A549 treated with CORT108297 at 1 μM for 4 hours (cell line): ENCODE measurements at places on chromosomes 3 and 15. TPM values are rescaled to one million over a fixed set of nuclear protein-coding genes. Genes with fewer than 3 reads are reported as not detected.

FANCD2OS gene
- total RNA-seq = not detected in 5 replicates

AGBL1 gene
- not detected in 5 replicates for total RNA-seq

KBTBD13 gene
- not detected in 5 replicates for total RNA-seq

ACKR2 gene
- total RNA-seq = 0.05 to 0.13 TPM (median 0.07 TPM) in 3 of 5 replicates, not detected in the others

PAQR5 gene
- total RNA-seq = 88.0 to 119 TPM (median 115 TPM) in 5 replicates

CHDH gene
- total RNA-seq = 1.9 to 2.6 TPM (median 2.5 TPM) in 5 replicates

LYZL4 gene
- total RNA-seq = not detected in 5 replicates

EIF4A2 gene
- 134 to 150 TPM (median 144 TPM) in 5 replicates for total RNA-seq

CPB1 gene
- total RNA-seq = not detected in 5 replicates

HCLS1 gene
- total RNA-seq = 0.04 to 0.14 TPM (median 0.13 TPM) in 5 replicates

BLM gene
- total RNA-seq = 10.4 to 14.7 TPM (median 11.5 TPM) in 5 replicates

RPL4 gene
- 4,981 to 5,916 TPM (median 5,316 TPM) in 5 replicates for total RNA-seq

SH3GL3 gene
- 0.58 to 0.80 TPM (median 0.67 TPM) in 5 replicates for total RNA-seq

C3orf49 gene
- not detected in 5 replicates for total RNA-seq

GABRR3 gene
- not detected in 5 replicates for total RNA-seq

HTD2 gene
- 6.1 to 7.8 TPM (median 6.8 TPM) in 5 replicates for total RNA-seq

AQR gene
- 27.3 to 33.4 TPM (median 30.8 TPM) in 5 replicates for total RNA-seq

ATP13A4 gene
- 0.06 TPM in 1 of 5 replicates, not detected in the others for total RNA-seq

UCN2 gene
- total RNA-seq = 6.9 to 11.3 TPM (median 9.7 TPM) in 5 replicates

NR2E3 gene
- 0.12 to 0.39 TPM (median 0.21 TPM) in 5 replicates for total RNA-seq

GLDN gene
- 0.02 to 0.07 TPM (median 0.03 TPM) in 3 of 5 replicates, not detected in the others for total RNA-seq

KLHL18 gene
- 15.7 to 20.1 TPM (median 19.0 TPM) in 5 replicates for total RNA-seq

SLC35G2 gene
- 25.5 to 30.9 TPM (median 28.9 TPM) in 5 replicates for total RNA-seq

B3GALNT1 gene
- total RNA-seq = 0.05 to 0.12 TPM (median 0.08 TPM) in 4 of 5 replicates, not detected in the other

GRM2 gene
- total RNA-seq = 0.01 to 0.05 TPM (median 0.03 TPM) in 4 of 5 replicates, not detected in the other

CCNDBP1 gene
- 23.9 to 29.1 TPM (median 26.7 TPM) in 5 replicates for total RNA-seq

CLDN18 gene
- not detected in 5 replicates for total RNA-seq

TGM4 gene
- total RNA-seq = 0.03 to 0.10 TPM (median 0.04 TPM) in 5 replicates

MIX23 gene
- total RNA-seq = 45.8 to 71.8 TPM (median 47.6 TPM) in 5 replicates

TMEM40 gene
- 0.08 to 0.73 TPM (median 0.32 TPM) in 5 replicates for total RNA-seq

PCYT1A gene
- 28.9 to 37.4 TPM (median 33.4 TPM) in 5 replicates for total RNA-seq

NEK10 gene
- total RNA-seq = 0.76 to 1.1 TPM (median 0.91 TPM) in 5 replicates

PLAAT1 gene
- 0.09 to 0.14 TPM in 2 of 5 replicates, not detected in the others for total RNA-seq

GOLGA6D gene
- total RNA-seq = 0.03 to 0.06 TPM (median 0.04 TPM) in 4 of 5 replicates, not detected in the other

ALDH1L1 gene
- total RNA-seq = 0.14 to 0.36 TPM (median 0.17 TPM) in 5 replicates

FURIN gene
- total RNA-seq = 40.4 to 65.8 TPM (median 57.2 TPM) in 5 replicates

GP5 gene
- total RNA-seq = not detected in 5 replicates

COPS2 gene
- 55.3 to 107 TPM (median 58.0 TPM) in 5 replicates for total RNA-seq

FOXB1 gene
- total RNA-seq = not detected in 5 replicates

NLGN1 gene
- not detected in 5 replicates for total RNA-seq

CYP1A2 gene
- not detected in 5 replicates for total RNA-seq

KLHL40 gene
- not detected in 5 replicates for total RNA-seq

ITGA11 gene
- total RNA-seq = 2.4 to 7.8 TPM (median 5.0 TPM) in 5 replicates

SV2B gene
- total RNA-seq = 0.02 to 0.05 TPM (median 0.03 TPM) in 5 replicates

ROBO1 gene
- total RNA-seq = 9.1 to 16.4 TPM (median 13.2 TPM) in 5 replicates

GOLGA6B gene
- total RNA-seq = 0.05 TPM in 1 of 5 replicates, not detected in the others

ANKRD34C gene
- not detected in 5 replicates for total RNA-seq

GATA2 gene
- total RNA-seq = 3.6 to 5.4 TPM (median 4.4 TPM) in 5 replicates

CPNE9 gene
- total RNA-seq = 0.09 to 0.24 TPM (median 0.14 TPM) in 5 replicates

CTXN2 gene
- 0.02 to 0.05 TPM (median 0.03 TPM) in 4 of 5 replicates, not detected in the other for total RNA-seq

PLCB2 gene
- total RNA-seq = 0.44 to 0.79 TPM (median 0.59 TPM) in 5 replicates

COLQ gene
- 0.13 to 0.68 TPM (median 0.44 TPM) in 5 replicates for total RNA-seq

NR1I2 gene
- total RNA-seq = not detected in 5 replicates

SUCNR1 gene
- 0.05 to 0.14 TPM (median 0.13 TPM) in 5 replicates for total RNA-seq

USP50 gene
- 0.09 TPM in 1 of 5 replicates, not detected in the others for total RNA-seq

MOBP gene
- total RNA-seq = 0.06 to 0.07 TPM in 2 of 5 replicates, not detected in the others

CPN2 gene
- not detected in 5 replicates for total RNA-seq

SLITRK3 gene
- total RNA-seq = not detected in 5 replicates

FYTTD1 gene
- 20.9 to 31.7 TPM (median 28.3 TPM) in 5 replicates for total RNA-seq
